ENCODE measurements at places on chromosomes 13 and 19. TPM values are rescaled to one million over a fixed set of nuclear protein-coding genes. Genes with fewer than 3 reads are reported as not detected.

The RFPL4AL1 gene
- not detected for total RNA-seq

GRCh38 chr13:62038214-62038613 is 622.6 kb upstream of the PCDH20 start:
- no peak for DNase-seq

DNA sequence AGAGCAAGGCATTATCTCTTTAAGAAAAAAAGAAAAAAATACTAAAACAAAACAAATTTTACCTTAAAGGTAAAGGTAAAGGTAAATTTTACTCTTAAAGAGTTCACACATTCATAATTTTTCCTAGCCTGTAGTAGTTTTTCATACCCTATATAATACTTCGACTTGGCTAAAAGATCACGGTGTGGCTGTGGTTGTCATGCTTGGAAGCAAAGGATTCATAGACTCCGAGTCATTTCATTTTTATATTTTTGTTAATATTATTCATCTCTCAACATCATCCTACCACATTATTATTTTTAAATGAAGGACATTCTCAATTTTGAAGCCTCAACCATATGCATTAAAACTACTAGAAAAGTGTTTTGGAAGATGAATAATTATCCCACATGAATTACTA is 52.7 kb downstream of the PIBF1 start:
- DNase-seq: no peak

GRCh38 chr19:32165750-32166149 is 179.7 kb upstream of the ZNF507 start:
- DNase-seq: no peak
